ENCODE measurements at places on chromosomes 6 and 20.

GRCh38 chr6:106466211-106466610 is 105.7 kb downstream of the CRYBG1 start:
- DNase-seq = no peak

GRCh38 chr20:42652266-42652665 is 537.4 kb downstream of the PTPRT start:
- DNase-seq = no peak

GRCh38 chr6:11251553-11252360 is 19.3 kb upstream of the NEDD9 start:
- no peak for DNase-seq

DNA sequence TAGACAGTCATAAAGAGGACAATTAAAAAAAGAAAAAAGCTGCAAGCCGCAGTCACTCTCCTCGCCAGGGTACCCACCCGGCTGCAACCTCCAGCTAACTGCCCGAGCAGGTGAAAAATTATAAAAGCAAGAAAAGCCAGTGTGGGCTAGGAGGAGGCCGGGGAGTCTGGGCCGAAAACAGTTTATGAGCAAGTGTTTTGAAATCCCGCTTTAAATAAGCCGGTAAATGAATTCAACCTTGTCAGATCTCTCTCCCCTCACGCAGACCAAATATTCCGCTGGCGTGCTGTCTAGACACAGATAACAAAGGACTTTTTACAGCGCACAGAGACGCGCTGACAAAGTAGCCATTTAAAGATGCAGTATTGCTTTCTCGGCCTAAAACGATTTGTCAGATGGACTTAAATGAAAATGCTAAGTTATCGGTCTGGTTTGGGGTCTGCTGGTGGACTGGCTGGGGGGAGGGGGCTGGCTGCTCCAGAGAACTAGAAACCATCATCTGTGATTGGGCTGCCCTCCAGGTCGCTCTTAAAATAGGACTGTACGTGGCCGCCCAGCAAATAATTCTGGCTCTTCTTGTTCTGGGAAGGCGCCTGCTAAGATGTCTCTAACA is 24.6 kb downstream of the PMEPA1 start:
- no peak for DNase-seq

- DNase-seq = no peak
These were observed 26.8 kb upstream of the DNAAF9 start for GRCh38 chr20:3434232-3434631.

- no peak for DNase-seq
These were observed 57.7 kb upstream of the CD83 start for GRCh38 chr6:14059791-14060436.

GRCh38 chr6:22925920-22926789 is 356.8 kb downstream of the HDGFL1 start:
- no peak for DNase-seq

GRCh38 chr6:170374571-170375444 is 68.2 kb downstream of the FAM120B start:
- no peak for DNase-seq

GRCh38 chr20:22106308-22106938 is 401.0 kb downstream of the PAX1 start:
- no peak for DNase-seq

- DNase-seq = no peak
These were observed 253.8 kb upstream of the PRDM1 start for GRCh38 chr6:105832313-105832761.

GRCh38 chr20:54366669-54367344 is 108.6 kb upstream of the DOK5 start:
- DNase-seq = no peak

DNA sequence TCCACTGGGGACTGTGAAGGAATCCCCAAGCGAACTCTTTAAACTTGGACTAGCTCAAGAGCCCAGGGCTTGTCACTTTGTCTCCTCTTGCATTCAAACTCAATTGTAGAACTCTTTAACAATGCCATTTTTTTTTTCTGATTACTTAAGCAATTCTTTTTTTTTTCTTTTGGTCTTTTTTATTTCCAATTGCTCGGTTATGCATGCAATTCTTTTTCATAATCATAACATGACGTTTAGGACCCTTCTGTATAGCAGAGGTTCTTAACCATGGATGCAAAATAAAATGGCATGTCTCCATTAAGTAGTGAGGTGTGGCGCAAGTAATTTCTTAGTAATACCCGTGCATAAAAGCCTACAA is 466 bp upstream of the BFSP1 start:
- no peak for DNase-seq

DNA sequence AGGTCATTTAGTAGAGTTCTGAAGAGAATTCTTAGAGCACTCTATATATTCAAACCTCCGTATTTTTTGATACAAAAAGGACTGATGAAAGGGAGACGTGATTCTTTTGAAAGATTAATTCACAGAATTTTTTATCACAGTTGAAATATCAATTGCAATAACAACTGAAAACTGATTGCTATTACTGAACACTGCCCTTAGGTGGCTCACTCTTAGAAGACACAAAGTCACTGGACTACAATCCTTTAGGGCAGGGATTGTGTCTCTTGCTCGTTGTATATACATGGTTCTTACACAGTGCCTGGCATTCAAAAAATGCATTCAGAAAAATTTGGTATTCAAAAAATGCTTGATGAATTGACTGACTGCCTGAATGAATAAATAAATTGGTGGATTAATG is 17.1 kb upstream of the CALHM6 start:
- no peak for DNase-seq

GRCh38 chr6:151232899-151233298 is 6.9 kb upstream of the AKAP12 start:
- DNase-seq = no peak

GRCh38 chr6:55696501-55696900 is 117.5 kb upstream of the HMGCLL1 start:
- no peak for DNase-seq
